GDM1 (cell line): ENCODE measurements at places on chromosomes 2 and 18.

DNA sequence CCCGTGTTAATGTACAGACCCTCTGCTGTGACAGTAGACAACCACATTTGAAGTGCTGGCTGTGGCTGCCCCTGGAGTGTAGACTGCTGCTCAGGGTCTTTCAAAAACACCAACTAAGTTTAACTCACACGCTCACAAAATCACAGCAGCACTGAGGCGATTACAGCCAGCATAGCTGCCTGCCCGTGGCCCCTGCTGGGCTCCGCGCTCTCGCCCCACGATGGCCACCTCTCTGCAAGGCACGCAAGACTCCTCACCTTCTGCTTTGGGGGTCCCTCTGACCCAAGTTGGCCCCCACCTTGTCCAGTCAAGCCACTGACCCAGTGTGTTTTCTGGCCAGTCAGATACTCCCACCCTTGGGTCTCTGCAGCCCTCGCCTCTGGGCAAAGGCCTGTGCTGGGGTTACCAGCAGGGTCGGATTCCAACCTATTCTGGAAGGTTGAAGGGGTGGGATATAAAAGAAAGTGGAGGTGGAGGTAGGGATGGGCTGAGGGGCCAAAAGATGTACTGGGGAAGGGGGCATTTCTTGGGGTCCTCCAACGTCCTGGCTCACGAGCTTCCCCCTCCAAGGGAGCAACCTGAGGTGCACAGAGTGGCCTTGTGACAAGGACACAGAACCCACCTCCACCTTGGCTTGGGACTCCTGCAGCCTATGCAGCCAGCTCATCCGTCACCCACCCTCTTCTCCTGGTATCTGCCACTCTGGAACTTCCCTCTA lies 2.9 kb upstream of the B3GNT7 start:
- no peak for DNase-seq

DNA sequence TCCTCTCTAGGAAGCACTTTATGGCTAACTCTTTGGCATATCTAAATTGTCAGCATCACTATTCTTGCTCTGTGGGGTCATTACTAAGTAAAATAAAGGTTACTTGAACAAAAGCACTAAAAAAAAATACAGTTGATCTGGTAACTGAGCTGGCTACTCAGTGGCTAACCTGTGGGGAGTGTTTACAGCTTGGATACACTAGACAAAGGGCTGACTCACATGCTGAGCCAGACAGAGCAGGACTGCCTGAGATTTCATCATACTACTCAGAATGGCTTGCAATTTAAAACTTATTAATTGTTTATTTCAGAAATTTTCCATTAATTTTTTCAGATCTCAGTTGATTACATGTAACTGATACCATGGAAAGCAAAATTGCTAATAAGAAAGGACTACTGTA lies 1690.4 kb upstream of the SLC39A10 start:
- DNase-seq = no peak

DNA sequence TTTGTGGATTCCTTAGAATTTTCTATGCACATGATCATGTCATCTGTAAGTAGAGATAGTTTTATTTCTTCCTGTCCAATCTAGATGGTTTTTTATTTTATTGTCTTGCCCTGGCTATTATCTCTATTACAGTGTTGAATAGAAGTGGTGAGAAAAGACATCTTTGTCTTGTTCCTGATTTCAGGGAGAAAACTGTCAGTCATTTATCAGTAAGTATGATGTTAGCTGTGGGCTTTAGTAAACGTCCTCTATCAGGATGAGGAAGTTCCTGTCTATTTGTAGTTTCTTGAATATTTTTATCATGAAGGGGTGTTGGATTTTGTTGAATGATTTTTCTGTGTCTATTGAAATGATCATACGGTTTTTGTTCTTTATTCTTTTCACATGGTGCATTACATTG lies 5.3 kb downstream of the PLEKHH2 start:
- no peak for DNase-seq

- DNase-seq = no peak
Observed at GRCh38 chr2:146271131-146271831, 1573.5 kb upstream of the ACVR2A start.

GRCh38 chr2:60556576-60557485 lies 3.4 kb upstream of the BCL11A start:
- DNase-seq = peak; percentile 13

- DNase-seq = no peak
Observed at GRCh38 chr2:17756668-17757067, 2.7 kb downstream of the GEN1 start.

DNA sequence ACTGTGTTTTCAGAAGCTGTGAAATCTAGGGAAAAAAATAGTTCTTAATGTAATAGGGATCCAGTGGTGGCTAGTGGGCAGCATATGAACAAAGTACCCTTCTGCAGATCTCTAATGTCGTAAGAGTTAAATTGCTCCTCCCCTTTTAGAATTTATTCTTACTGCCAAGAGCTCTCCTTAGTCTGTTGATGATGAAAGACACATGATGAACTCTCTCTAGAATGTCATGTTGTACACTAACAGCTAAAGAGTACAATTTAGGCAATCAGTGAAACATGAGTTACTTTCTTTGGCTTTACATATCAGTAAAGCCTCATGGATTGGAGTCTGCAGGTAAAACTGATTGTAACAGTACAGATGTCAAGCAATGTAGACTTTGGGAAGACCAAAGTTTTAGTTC lies 84.2 kb downstream of the SLC39A10 start:
- no peak for DNase-seq

GRCh38 chr18:4107049-4107467 lies 348.0 kb downstream of the DLGAP1 start:
- DNase-seq = no peak

DNA sequence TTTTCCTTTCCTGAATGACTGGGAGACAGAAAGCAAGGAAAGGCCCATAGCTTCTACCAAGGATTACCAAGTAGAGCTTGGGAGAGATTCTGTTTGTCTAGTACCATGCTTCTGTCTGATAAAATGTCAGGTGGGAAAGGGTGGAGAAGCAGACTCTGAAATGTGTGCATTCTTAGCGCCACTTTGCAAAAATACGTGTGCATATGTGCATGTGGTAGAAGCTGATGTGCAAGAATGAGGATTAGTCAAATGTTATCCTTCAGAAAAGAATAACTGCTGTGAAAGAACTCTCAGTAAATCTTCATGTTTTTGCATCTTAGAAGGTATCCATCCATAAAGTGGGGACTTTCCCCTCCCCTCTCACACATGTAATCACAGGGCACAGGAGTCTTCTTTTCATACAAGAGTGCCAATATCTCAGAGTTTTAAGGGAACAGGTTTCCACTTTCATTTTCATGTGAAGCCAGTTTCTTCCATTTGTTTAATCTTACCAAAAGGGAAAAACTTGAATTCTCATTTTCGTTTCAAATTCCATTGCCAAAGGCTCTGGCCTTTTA lies 15.4 kb upstream of the DGKD start:
- DNase-seq = no peak

- DNase-seq = peak; percentile 71
Observed at GRCh38 chr2:233084488-233084887, 24.3 kb downstream of the INPP5D start.

DNA sequence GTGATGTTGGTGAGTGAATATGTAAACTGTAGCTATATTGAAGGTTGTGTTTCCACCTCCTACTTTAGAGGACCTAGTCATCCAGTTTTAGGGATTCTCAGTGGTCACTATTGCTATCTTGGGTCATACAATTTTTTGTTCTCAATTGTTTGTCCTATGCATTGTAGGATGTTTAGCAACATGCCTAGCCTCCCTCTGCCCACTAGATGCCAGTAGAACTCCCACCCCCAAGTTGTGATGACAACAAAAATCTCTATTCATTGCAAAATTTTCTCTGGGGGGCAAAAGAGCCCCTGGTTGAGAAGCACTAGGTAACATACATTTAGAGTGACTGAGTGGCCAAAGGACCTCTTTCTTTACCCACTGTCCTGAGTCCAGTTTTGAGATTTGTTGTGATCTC lies 87.3 kb downstream of the LRRTM4 start:
- no peak for DNase-seq

- no peak for DNase-seq
Observed at GRCh38 chr2:45834372-45834771, 182.9 kb downstream of the PRKCE start.

DNA sequence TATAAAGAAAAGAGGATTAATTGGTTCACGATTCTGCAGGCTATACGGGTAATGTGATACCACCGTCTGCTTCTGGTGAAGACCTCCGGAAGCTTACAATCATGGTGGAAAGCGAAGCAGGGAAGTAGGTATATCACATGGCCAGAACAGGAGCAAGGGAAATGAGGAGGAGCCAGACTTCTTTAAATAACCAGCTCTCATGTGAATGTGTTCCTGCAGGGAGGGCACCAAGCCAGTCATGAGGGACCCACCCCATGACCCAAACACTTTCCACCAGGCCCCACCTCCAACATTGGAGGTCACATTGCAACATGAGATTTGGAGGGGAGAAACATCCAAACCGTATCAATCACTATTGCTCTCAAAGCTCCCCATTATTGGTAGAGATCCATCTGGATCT lies 61.8 kb downstream of the EFEMP1 start:
- no peak for DNase-seq

GRCh38 chr18:79382681-79383387 lies 12.9 kb upstream of the NFATC1 start:
- no peak for DNase-seq

- DNase-seq = no peak
Observed at GRCh38 chr2:197054437-197054836, 127.9 kb upstream of the PGAP1 start.
